ENCODE measurements at places on chromosomes 1 and 21.
A peak's percentile ranks its signal among the peaks of the same experiment; 100 is the strongest.

DNA sequence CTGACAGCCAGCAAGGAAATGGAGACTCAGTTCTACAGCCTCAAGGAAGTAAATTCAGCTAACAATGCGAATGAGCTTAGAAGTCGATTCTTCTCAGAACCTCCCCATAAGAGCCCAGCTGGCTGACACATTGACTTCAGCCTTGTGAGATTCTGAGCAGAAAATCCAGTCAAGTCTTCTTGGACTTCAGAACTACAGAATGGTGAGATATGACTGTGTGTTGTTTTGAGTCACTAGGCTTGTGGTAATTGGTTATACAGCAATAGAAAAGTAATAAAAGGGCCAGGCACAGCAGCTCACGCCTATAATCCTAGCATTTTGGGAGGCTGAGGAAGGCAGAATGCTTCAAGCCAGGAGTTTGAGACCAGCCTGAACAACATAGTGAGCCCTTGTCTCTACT lies 161.8 kb upstream of the IVNS1ABP start:
- DNase-seq, result no peak

DNA sequence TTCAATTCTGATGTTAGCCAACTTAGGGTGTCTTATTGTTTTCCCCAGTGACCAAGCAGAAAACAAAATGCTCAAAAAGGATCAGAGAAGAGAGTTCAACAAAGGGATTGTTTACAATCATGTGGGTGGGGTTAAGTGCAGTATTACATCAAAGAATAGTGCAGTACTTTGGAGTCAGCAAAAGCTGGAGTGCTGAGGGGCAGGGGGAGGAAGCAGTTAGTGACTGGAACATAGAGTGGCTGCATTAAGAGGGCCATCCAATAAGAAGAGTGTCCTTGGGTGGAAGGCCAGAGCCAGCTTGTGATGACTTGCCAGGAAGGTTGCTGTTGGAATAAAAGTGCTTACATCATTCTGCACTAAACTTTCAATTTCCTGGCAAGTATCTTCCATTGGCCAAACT lies 175.5 kb downstream of the CYYR1 start:
- DNase-seq, result no peak

GRCh38 chr1:56301791-56302190 lies 277.6 kb downstream of the PLPP3 start:
- no peak for DNase-seq

GRCh38 chr1:96253246-96254035 lies 468.1 kb upstream of the PTBP2 start:
- DNase-seq, result no peak

DNA sequence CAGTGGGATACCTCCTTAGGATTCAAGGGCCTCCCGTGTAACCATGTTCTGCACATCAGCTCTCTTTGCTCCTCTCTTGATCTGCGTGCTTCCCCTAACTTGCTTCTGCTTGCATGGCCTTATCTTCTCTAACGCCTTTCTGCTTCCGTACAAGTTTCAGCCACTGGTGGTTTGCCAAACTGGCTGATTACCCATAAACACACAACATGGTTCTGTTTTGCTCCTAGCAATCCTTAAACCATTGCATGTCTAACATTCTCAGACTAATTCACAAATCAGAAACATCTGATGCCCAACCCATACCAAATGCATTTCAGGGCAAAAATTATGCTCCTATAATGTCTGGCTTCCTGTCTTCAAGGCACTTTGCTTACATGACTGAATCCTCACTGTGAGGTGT lies 166.4 kb downstream of the PBX1 start:
- DNase-seq, result no peak

DNA sequence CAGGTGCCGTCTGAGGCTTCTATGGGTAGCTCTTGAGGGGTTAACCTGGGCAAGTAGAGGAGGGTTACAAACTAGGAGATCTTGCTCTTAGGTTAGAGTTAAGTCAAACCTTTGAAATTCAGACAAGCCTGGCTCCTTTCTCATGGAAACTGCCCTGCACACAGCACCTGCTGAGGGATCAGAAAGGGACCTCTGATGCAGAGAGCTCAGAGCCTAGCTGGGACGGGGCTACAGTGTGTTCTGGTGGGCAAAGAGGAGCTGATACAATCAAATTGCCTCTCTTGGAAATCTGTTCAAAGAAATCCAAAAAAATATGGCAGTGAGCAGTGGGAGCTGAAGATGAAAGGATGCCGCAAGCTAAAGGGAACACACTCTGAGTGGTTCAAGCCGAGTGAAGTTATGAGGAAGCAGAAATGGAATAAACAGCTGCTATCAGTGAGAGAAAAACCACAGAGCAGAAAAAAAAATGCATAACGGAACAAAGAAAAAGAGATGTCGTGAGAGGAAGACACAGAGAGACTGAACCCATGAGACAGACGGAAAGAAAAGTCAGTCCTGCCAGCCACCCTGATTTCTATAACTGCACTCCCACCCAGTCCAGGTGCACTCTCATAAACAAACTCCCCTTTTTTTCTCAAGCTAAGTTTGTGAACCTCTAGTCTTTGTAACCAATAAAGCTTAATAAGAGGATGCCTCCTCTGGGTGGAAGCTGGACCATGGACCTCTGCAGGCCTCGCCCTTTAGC lies 26.6 kb downstream of the PAFAH2 start:
- DNase-seq, result no peak

DNA sequence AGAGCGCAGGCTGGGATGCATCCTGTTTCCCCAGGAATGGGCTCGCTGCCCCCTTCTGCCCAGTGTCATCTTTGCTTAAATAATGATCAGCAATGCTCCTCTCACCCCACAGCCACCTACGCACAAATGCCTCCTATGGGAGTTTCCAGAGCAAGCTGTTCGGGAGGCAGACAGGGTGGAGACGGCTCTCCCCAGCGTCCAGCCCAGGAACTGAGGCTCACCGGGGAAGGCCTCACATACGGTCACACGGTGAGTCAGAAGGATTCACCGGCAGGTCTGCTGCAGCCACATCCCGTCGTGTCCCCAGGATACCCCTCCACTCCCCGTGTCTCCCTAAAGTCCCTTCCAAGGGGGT lies 40.3 kb upstream of the RUNX3 start:
- DNase-seq, result no peak

GRCh38 chr1:201309416-201309815 lies 26.1 kb downstream of the PKP1 start:
- peak; percentile 76 for DNase-seq

- DNase-seq, result no peak
These were observed 1.9 kb upstream of the DCAF6 start for GRCh38 chr1:167934426-167935215.

Data from D341Med (cell line).